ENCODE measurements at places on chromosomes 4 and X.

GRCh38 chrX:4547213-4547836, 833.9 kb upstream of the PRKX start:
- peak; percentile 9 for DNase-seq

DNA sequence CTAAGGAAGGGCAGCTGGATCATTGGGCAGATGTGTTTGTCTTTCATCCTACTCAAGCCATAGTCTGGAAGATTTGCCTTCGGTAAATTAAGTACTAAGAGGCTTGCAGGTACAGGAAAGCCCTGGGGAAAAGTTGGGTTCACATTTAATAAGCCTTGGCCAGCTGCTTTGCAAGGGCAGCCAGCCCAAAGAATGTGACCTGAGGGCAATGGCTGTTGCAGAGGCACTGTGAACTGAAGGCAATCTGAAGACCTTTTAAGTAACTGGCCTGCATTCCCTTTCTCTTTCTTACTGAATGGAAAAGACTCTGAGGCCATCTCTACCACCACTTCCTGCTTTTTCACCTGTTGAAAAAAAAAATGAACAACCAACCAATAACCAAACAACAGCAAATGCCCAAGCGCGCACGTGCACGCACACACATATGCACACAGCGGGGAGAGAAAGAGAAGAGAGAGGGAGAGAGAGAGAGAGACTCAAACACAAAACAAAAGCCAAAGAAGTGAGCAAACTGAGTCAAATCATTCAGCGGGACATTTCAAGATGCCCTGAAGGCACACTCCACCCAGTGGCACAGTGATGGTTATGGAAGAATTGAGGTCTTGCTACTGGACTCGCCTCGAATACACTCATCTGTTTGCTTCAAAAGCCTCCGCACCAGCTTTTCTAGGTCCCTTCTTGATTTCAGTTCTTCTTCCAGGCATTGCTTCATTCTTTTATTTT, 19.6 kb downstream of the CD40LG start:
- DNase-seq = no peak

- no peak for DNase-seq
These were observed 3.4 kb downstream of the ARSF start for GRCh38 chrX:3044671-3045070.

DNA sequence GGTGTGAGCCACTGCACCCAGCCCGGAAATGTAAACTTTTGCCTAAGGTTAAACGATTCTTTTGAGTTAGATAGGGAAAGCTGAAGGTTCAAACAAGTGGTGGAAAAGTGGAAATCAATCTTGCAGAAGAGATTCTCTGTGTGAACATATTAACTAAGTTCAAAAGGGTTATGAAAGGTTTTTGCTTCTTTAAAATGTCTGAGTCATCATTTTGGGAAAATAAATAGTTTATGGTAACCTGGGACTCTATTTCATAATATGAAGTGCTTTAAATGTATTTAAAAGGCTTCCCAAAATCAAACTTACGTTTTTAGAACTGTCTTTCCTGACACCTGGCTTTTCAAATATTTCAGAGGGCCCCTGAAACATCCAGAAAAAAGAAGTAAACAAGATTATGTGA, 73.6 kb upstream of the MID1IP1 start:
- no peak for DNase-seq

DNA sequence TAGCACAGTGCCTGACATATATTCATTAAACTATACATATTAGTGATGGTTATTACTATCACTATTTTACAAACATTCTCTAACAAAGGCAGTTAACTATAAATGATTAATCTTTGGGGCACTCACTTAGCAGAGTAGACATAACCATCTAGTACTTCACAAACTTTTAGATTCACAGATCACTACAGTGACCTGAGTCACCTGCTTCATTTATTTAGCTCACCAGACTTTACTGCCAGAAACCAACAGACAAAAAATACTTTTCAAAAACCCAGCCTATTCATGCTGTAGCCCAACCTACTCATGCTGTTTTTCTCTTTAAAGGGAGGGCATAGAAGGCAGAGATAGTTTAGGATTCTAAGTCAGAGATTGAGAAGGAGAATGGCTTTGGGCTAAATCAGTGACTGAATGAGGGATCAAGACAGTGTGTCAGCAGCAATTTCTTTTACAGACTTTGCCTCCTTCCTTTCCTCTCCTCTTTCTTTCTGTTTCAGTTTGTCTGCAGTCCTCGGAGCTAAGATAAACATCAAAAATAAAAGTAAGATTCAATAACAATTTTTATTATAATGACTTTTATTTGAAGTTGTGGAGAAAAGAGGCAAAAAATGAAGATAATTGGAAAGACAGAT, 34.7 kb upstream of the PDE5A start:
- DNase-seq = no peak

- DNase-seq = no peak
These were observed 181.2 kb upstream of the SPOCK3 start for GRCh38 chr4:167415461-167415860.

DNA sequence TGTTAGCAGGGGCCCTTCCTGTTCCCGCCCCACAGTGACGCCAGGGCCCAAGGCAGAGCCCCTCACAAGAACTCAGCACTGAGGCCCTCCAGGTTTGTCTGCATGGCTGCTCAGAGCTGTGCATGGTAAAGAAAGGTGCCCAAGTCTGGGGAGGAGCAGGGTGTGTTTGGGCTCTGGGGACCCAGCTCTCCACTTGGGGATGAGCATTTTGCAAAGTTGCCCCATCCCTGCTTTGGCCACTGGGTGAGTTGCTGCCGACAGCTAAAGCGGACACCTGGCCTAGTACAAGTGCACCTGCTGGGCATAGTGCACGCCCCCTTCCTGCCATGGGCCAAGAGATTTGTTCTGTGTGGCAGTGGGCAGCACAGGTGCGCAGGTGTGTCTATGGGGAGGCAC, 2.0 kb upstream of the MXD4 start:
- DNase-seq = peak; percentile 8

GRCh38 chrX:16604337-16604736, 45.6 kb upstream of the S100G start:
- DNase-seq = no peak

DNA sequence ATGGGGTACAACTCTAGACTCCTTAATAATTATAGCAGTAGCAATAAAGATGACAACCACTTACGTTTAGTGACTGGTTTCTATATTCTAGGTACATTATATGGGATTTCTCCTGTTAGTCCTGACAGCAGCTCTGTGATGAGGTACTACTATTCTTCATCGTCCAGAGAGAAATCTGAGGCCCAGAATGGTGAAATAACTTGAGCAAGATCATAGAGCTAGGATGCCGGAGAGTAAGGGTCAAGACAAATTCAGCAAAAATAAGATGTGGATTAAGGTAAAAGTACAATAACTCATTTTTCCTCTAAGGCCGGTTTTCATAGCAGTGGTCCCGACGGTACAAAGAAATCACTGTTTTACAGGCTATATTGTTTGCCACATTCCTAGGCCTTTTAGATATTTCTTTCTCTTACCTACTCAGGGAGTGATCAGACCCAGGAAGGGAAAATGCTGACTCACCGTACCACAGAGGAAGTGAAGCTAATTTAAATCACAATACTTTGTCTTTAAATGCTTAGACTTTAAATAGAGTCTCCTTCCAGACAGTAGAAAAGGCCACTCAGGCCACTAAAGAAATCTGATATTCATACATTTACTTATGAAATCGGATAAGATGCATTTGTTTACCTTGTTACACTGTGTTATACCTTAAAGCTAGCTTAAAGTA, 2023.0 kb upstream of the AGA start:
- DNase-seq = no peak

- DNase-seq = no peak
These were observed 69.8 kb upstream of the SMARCA5 start for GRCh38 chr4:143443728-143444127.

DNA sequence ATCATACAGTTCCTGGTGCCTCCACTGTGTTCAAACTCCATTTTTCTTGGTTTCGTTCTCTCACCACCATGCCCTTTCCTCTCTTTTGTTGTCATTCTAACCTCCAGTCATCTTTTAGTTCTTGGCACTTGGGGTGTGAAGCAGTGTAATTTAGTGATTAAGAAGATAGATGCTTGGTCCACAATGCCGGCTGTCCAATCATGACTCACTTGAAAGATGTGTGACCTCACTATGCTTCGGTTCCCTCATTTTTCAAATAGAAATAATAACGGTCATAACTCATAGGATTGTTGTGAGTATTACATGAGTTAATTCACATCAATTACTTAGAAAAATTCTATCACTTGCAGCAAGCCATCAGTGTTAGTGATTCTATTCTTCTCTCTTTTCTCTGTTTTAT, 327.8 kb downstream of the ADGRL3 start:
- DNase-seq = no peak

GRCh38 chr4:16496501-16496900, 270.2 kb upstream of the TAPT1 start:
- DNase-seq = no peak

DNA sequence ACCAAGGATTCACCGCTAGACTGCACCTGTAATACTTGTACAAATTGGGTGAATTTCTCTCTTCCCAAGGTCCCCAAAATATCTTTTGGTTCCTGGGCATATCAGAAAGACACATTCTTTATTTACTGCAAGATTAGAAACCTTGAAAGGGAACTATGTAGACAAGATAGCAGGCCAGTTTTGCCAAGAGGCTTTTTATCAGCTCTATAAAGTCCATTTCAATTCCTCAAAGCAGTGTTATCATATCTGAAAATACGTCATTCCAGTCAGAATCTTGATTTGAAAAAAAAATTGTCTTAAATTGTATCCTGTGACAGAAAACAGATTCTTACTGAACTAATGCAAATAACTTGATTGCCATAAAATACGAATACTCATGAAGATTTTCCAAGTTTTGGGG, 37.0 kb upstream of the NSG1 start:
- DNase-seq = no peak

GRCh38 chrX:54093159-54093558, 48.9 kb upstream of the PHF8 start:
- DNase-seq = no peak

DNA sequence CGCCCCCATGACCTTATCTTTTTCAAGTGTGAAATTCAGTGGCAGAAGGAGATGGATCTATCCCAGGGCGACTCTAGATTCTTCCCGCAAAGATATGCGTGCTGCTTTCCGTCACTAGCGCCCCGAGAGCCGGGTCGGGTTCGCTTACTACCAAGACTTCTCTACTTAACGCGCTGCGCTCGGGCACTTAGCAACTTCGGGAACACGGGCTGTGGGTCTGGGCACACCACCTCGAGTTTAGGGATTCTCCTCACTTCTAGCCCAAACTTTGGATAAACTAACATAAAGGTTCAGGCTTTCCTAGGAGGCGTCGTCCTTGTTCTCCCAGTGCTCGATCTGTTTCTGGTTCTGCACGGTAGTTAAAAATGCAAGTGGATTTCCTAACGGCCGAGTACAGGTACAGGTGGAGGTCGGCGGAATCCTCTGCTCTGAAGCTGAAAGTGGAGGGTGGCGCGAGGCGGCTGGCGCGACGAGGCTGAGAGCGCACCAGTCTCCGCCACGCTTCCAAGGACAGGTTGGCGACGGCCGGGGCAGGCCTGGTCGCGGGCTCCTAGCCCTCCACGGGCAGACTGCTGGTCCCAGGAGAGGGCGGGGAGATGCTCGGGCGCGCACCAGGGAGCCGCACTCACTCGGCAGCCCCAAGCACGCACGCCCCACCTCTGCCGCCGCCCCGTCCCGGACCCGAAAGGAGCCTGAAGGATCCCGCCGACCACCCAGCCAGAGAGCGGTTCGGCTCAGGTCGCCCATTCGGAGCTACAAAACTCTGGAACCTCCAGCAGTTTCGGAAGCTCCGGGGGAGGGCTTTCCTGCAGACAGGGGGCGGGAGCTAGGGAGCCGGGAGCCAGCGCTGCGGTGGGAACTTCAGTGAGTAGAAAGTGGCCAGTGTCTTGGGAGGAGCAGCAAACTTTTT, 100.8 kb upstream of the TENM3 start:
- no peak for DNase-seq

- no peak for DNase-seq
These were observed 3.3 kb downstream of the RFC1 start for GRCh38 chr4:39362827-39363226.

DNA sequence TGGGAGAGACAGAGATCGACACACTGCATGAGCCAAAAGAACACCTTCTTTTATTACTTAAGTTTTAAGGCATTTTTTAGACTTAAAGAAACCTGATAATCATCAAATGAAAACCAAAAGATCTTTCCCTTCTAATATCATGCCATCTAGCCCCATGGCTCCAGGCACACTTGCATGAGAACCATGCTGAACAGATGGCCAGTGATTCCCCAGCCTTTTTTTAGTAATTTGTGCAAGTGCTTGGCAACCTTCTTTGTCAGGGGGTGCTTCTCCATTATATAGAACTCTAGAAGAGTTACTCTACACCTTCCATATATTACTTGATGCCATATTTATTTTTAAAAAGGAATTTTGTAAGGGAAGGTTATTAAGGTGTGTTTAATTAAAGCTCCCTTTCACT, 182.2 kb upstream of the TEX13C start:
- no peak for DNase-seq

- peak; percentile 55 for DNase-seq
These were observed 158.4 kb downstream of the CHIC2 start for GRCh38 chr4:53905941-53906377.

GRCh38 chr4:41267997-41268396, 11.3 kb downstream of the UCHL1 start:
- DNase-seq = no peak

DNA sequence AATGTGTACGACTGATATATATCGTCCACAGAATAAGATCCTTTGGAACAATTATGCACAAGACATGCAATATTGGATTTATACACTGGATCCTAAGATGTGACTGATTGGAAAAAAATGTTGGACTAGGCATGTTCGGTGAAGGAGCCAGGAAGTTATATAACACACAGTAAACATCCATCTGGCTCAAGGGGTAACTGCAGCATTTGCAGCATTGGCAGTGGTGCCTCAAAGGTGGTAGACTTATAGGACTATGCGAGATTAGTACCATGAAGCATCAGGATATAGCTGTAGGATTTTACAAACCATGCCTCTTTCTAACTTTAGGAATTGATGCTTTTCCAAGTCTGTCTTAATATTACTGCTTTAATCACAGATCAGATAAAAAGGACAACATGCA, 34.3 kb downstream of the MSX1 start:
- no peak for DNase-seq

DNA sequence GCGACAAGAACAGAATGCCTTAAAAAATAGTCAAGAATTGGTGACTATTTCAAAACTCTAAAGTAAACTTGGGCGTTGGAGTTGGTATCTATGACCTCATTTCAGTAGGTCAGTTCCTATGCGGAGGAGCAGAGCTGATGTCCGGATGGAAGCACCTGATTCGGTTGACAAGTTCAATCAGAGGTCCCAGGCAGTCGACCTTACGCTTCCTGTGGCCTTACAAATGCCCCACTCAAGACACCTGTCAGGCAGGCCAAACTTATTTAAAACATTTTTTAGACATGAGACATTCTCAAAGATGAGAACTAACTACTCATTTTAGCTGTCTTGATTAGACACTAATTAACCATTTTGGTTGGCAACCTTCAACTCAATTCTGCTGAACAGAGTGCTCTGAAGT, 137.7 kb upstream of the ADAMTS3 start:
- DNase-seq = no peak

GRCh38 chr4:38462367-38463055, 201.5 kb upstream of the KLF3 start:
- no peak for DNase-seq

- DNase-seq = no peak
These were observed 123.2 kb downstream of the RBM47 start for GRCh38 chr4:40506492-40506891.

GRCh38 chr4:101417046-101417445, 69.7 kb upstream of the PPP3CA start:
- no peak for DNase-seq

- DNase-seq = no peak
These were observed 54.5 kb downstream of the RS1 start for GRCh38 chrX:18617407-18617750.
